ENCODE measurements at places on chromosomes 3 and 15. TPM values are rescaled to one million over a fixed set of nuclear protein-coding genes. Genes with fewer than 3 reads are reported as not detected.

DNA sequence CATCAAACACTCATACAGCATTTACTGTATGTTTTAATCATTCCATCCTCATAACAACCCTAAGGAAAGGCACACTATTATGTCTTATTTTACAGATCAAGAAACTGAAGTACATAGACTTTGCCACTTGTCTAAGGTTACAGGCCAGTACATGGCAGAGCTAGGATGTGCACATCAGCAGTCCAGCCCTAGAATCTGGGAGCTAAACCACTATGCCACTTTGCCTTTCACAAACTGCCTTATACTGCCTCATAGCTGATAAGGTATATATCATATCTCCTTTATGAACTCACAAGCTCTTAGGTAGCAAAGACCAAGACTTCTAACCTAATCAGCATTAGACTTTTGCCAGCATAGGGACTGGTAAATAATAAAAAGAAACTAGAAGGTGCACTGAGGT, 49.1 kb downstream of the MYO9A start:
- no peaks in the 10 kb centered on the region for H3K4me1 ChIP-seq
- no peaks in the 10 kb centered on the region for H3K36me3 ChIP-seq
- H3K4me3 ChIP-seq: no peak overlapping the region
- DNase-seq: no peak

- peaks cover 52% of the 10 kb centered on the region for H3K27me3 ChIP-seq
- H3K4me3 ChIP-seq: no peak overlapping the region
- peaks cover 54% of the 10 kb centered on the region for H3K4me1 ChIP-seq
- no peak overlapping the region for H3K27ac ChIP-seq
- DNase-seq: no peak
Measured at GRCh38 chr3:128485282-128486204, 7.5 kb downstream of the GATA2 start.

DNA sequence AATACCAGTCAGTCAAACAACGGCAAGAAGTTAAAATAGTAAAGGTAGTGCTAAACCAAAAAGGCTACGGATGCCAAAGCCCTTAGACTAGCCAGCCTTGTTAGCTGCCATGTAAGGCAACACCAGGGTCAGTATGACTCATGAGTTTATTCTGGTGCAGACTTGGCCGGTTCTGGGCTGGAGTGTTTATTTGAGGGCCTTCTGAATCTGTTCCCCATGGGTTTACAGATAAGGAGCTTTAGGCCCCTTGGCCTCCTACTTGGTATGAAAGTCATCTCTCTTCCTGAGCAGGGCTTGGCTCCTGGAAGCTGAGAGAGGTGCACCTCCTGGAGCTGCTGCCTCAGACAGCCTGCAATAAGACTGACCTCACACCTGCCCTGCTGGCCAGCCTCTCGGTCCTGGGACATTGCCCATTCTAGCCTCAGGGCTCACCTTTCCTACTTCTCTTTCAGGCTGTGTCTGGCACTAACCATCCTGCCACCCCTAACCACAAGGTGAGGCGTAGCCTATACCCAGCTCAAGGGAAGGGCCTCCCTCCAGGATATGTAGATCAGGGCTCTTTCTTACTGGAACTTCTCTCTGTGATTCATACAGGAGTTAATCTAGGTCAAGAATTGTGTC, 10.4 kb upstream of the RTP1 start:
- peak overlapping the region; percentile 44 for H3K27ac ChIP-seq
- no peaks in the 10 kb centered on the region for H3K4me1 ChIP-seq
- no peaks in the 10 kb centered on the region for H3K27me3 ChIP-seq
- no peaks in the 10 kb centered on the region for H3K36me3 ChIP-seq
- DNase-seq: peak; percentile 78

DNA sequence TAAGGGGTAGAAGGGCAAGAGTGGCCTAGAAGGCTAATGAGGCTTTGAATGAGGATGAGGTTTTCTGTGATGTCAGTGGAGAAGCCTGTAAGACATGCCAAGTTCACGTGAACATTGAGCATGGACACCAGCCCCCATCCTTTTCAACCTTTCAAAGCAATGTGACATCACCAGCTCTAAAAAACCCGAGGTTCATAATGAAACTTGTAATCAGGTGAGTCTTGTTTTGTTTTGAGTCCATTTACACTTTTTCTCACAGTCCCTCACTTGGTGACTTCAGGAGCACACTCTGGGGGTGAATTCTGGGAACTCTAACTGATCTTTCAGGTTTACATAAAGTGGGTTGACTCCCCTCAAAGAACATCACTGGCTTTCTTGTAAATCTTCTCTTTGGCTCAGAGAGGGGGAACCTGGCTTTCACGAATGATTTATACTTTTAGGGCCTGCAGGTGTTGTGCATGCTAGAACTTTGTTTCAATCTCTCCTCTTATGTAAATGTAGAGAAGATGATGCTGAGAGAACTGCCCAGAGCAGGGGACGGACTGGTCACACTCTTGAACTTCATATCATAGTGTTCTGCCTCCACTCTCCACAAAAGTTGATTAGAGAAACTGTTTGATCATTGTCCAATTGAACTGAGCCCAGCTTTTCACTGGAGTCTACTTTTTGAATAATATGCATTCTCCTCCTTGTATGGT, 224.7 kb upstream of the SATB1 start:
- no peak overlapping the region for H3K4me3 ChIP-seq
- no peaks in the 10 kb centered on the region for H3K4me1 ChIP-seq
- H3K27ac ChIP-seq: no peak overlapping the region
- no peaks in the 10 kb centered on the region for H3K36me3 ChIP-seq

KNSTRN gene
- 248 TPM for total RNA-seq

SLC12A1 gene
- total RNA-seq: not detected

RAB6B gene
- 6.2 TPM for total RNA-seq

Measured in thyroid gland (tissue), 4 donors.